Activated CD8-positive, alpha-beta memory T cell treated with anti-CD3 and anti-CD28 coated beads, Interleukin-2, amount 50 U/mL, for 4 hours (primary cell): ENCODE measurements at places on chromosomes 13 and 19.

- no peak for DNase-seq
Observed at GRCh38 chr13:94950303-94950702, 238.0 kb upstream of the SOX21 start.

- no peak for DNase-seq
Observed at GRCh38 chr13:74645586-74645985, 511.4 kb upstream of the KLF12 start.

GRCh38 chr19:52336117-52336790 is at the start of gene ZNF610:
ZNF610 (plus strand) TSS chr19:52336243; CDS start chr19:52349173, 12,930 bp downstream.
- DNase-seq, result peak; percentile 86

- DNase-seq, result no peak
Observed at GRCh38 chr13:40476175-40476958, 190.1 kb downstream of the FOXO1 start.

DNA sequence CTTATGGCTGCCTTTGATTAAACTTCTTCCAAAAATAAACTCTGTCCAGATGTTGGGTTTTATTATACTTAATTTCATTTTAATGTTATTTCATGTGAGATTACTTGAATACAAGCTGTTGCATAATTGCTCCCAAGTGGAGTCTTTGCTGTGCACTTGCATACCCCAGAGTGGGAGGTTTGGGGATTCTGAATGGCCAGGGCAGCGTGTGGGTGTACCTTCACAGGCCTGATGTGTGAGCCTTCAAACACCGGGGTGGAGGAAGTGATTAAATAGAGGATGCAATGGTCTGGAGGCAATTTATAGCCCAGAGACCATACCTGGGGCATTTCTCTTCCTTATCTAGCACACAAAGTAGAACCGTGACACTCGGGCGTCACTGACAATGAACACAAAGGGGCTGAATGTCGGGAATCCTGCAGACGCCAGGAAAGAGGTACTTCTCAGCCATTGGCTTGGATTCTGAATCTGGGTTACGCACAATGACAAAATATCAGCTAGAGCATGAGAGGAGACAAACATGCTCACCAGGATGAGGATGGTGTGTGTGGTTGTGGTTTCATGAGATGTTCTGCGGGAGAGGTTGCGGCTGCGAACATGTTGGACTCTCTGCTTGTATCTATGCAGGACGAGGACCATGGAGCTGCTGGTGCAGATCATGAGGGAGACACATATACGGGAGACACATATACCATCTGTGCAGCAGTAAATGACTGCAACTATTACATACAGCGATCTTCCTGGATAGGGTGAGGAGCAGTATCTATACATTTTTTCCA is 7.1 kb upstream of the LILRA5 start:
- DNase-seq, result no peak

- no peak for DNase-seq
Observed at GRCh38 chr13:30466841-30467252, 1.1 kb upstream of the HMGB1 start.

DNA sequence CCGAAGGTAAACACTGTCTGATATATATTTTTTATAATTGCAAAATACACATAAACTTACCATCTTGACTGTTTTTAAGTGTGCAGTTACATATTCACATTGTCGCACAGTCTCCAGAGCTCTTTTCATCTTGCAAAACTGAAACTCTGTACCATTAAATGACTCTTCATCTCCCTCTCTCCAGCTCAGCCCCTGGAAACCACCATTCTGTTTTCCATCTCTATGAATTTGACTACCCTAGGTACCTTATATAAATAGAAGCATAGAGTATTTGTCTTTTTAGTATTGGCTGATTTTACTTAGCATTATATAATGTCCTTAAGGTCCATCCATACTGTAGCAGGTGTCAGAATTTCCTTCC is 45.8 kb downstream of the LRCH1 start:
- DNase-seq, result no peak

DNA sequence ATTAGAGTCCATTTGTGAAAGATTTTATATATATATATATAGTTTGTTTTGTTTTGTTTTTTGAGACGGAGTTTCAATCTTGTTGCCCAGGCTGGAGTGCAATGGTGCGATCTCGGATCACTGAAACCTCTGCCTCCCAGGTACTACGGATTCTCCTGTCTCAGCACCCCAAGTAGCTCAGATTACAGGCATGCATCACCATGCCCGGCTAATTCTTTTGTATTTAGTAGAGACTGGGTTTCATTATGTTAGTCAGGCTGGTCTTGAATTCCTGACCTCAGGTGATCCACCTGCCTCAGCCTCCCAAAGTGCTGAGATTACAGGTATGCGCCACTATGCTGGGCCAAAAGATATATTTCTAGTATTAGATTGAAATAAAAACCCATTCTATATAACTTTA is 4.0 kb upstream of the ZNF701 start:
- DNase-seq, result no peak

DNA sequence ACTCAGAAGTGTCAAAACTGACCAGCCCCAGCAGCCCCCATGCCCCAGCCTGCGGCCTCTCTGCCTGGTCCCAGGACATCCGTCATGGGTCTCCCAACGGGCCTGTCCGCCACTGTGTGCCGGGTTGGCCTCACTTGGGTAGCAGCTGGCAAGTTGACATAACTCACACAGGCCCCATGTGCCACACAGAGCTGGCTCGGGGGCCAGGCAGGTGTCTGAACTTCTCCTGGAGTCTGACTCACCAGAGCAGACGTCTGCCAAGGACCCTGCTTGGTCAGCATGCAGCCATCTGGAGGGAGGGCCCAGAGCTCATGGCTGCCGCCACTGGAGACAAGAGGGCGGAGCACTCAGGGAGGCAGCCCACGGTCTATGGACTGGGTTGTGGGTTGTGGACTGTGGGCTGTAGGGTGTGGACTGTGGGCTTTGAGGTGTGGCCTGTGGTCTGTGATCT is 32.0 kb upstream of the TMEM255B start:
- DNase-seq, result no peak

- DNase-seq, result no peak
Observed at GRCh38 chr13:78660495-78660857, 1.5 kb upstream of the OBI1 start.

GRCh38 chr13:89490661-89491060 is 1819.5 kb downstream of the SLITRK5 start:
- no peak for DNase-seq

- peak; percentile 64 for DNase-seq
Observed at GRCh38 chr19:41886761-41887710, 4.1 kb downstream of the ARHGEF1 start.

DNA sequence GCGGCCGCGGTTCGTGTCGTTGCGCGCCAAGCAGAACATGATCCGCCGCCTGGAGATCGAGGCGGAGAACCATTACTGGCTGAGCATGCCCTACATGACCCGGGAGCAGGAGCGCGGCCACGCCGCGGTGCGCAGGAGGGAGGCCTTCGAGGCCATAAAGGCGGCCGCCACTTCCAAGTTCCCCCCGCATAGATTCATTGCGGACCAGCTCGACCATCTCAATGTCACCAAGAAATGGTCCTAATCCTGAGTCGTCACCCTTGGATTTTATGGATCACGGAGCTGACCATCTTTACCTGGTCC is 475 bp downstream of the MRPL57 start:
- no peak for DNase-seq

DNA sequence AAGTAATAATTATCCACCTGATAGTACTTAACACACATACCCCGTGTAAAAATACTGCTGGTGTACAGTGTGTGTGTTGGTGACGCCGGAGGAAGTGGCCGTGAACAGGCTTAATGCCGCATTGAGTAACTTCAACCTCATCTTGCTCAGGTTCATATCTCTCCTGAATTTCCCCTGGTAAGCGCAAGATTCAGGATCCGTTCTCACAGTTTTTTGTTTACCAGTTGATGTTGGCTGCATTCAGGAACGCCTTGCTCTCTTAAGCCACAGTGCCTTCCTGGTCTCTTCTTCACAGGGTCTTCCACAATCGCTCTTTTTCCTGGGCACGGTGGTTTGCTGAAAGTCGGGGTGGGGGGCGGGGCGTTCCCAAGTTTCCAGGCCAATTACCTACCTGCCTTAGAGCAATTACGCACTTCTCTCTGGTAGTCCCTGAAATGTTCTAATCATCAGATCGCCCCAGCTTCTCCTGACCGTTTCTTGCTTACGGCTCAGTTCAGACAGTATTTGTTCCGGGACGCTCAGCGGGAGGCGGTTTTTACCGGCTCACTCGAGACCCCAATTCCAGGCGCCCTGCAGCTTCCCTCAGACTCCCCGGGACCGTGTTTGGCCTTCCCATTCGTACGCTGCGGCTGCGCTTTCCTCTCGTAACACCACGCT is 706 bp upstream of the DNAJC3 start:
- no peak for DNase-seq

DNA sequence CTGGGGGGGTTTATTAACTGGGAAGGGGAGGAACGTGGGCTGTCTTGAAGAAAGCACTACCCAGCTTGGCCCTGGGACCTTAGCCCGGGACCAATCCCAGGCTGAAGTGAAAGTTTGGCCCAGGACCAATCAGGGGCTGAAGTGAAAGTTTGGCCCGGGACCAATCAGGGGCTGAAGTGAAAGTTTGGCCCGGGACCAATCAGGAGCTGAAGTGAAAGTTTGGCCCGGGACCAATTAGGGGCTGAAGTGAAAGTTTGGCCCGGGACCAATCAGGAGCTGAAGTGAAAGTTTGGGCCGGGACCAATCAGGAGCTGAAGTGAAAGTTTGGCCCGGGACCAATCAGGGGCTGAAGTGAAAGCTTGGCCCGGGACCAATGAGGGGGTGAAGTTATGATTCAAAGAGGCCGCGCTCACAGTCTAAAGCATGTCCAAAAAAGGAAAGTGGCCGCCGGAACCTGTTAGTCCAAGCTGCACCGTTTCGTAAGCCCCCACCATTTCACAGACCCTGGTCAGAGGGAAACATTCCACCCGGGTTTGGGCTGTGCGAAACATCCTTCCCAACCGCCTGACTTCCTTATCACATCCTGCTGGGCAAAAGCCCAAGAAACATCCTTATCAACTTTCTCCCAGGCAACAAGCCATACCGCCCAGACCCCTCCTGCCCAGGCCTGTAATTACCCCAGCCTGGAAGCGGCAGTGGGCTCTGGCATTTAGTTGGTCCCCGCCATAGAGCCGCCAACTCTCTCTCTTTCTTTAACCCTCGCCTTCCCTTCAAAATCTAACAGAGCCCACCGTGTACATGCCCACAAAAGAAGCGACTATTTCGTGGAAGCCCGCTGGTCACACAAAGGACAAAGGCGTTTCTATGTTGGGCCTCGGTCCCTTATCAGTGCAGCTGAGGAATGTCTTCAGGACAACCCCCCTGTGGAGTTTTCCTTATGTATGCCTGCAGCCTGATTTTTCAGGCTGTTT is 1.1 kb downstream of the ZNF850 start:
- no peak for DNase-seq

DNA sequence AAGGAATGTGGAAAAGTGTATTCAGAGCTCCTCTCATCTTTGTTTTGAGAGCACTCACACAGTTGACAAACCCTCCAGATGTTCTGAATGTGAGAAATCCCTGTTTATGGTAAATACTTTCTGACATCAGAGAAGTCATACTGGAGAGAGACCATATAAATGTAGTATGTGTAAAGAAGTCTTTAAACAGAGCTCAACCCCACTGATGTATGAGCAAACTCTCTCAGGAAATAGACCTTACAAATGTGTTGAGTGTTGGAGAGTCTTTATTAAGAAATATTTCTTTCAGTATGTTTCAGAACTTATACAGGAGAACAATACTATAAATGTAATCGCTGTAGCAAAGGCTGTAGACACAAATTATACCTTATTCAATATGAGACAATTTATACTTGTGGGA is 15.7 kb upstream of the ZNF329 start:
- DNase-seq, result no peak

DNA sequence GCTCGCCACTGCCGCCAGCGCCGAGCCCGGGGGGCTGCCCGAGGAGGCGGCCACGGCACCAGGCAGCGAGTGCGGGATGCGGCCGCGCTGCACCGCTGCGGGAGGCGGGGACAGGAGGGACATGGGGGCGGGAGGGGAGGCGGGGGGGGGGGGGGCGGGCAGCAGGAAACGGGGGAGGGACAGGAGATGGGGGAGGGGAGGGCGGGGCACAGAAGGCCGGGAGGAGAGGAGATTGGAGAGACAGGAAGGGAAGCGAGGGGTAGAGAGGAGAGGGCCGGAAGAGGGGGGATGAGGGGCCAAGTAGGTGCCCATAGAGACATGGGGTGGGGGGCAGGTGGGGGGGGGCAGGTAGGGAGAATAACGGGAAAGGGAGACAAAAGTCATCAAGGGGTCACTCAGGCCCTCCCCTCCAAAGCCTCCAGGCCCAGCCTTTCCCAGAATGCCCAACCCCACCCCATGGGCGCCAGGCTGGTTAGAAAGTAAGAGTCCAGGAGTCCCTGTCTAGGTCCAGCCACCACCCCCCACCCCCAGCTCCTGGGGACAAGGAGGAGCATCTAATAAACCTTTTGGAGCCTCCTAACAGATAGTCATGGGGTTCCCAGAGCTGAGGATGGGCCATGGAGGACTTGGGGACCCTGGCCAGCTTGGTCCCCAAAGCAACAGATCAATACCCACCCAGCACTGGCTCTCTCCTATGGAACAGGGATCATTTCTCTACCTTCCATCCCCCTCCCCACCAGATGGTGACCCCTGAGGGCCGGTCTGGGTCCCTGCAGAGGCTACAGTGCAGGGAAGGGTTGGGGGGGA is 9.5 kb downstream of the NR2F6 start:
- no peak for DNase-seq
